Karpas-422 (cell line): ENCODE measurements at places on chromosomes 1 and 21. TPM values are rescaled to one million over a fixed set of nuclear protein-coding genes. Genes with fewer than 3 reads are reported as not detected.

IPO13 gene
- total RNA-seq: 19.8 and 23.3 TPM in 2 replicates

UTS2 gene
- not detected in 2 replicates for total RNA-seq

ELOVL1 gene
- total RNA-seq: 37.4 and 48.5 TPM in 2 replicates

KRTAP11-1 gene
- not detected in 2 replicates for total RNA-seq

ADCY10 gene
- total RNA-seq: 0.14 TPM in 1 of 2 replicates, not detected in the other

KRTAP21-2 gene
- total RNA-seq: not detected in 2 replicates

SYNC gene
- not detected in 2 replicates for total RNA-seq

KIF26B gene
- total RNA-seq: 2.3 and 3.3 TPM in 2 replicates

OR2L13 gene
- total RNA-seq: not detected in 2 replicates

CRABP2 gene
- 0.56 TPM in 1 of 2 replicates, not detected in the other for total RNA-seq
